ENCODE measurements at places on chromosomes 16 and 17. TPM values are rescaled to one million over a fixed set of nuclear protein-coding genes. Genes with fewer than 3 reads are reported as not detected.

DNA sequence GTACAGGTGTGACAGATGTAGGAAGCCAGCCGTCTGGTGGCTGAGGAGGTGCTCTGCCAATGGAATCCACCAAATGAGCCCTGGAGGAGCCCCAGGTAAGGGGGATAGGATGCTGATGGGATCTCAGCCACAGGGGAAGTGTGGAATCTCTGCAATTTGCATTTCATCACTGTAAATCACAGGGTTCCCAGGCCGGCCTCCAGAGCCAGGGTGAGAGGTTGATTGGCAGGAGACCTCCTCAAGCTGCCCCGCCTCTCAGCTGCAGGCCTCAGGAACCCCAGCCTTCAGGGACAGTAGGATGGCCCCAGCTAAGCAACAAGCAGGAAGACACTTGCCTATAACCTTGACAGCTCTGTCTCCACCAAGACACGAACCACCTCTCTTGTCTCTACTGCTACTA lies 39.4 kb downstream of the RTN4RL1 start:
- H3K4me1 ChIP-seq, result no peaks in the 10 kb centered on the region
- no peak overlapping the region for H3K27ac ChIP-seq
- H3K27me3 ChIP-seq, result no peaks in the 10 kb centered on the region
- H3K4me3 ChIP-seq, result no peak overlapping the region
- H3K36me3 ChIP-seq, result no peaks in the 10 kb centered on the region

The KRTAP17-1 gene
- not detected for total RNA-seq

The STAC2 gene
- not detected for total RNA-seq

The ZP2 gene
- not detected for total RNA-seq
